ENCODE measurements at places on chromosomes 7 and 10.

DNA sequence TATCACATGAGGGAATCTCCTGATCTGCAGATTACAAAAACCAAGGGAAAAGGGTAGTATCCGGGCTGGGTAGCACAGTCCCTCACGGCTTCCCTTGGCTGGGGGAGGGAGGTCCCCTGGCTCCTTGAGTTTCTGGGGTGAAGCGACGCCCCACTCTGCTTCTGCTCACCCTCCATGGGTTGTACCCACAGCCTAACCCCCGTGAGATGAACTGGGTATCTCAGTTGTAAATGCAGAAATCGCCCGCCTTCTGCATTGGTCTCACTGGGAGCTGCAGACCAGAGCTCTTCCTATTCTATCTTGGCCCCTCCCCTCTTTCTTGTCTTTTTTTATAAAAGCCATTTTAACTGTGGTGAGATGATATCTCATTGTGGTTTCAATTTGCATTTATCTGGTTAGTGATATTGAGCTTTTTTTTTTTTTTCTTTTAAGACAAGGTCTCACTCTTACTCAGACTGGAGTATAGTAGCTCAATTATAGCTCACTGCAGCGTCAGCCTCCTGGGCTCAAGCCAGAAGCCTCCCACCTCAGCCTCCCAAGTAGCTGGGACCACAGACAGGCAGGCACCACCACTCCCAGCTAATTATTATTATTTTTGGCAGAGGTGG, 87.8 kb downstream of the ABCC2 start:
- peaks cover 7% of the 10 kb centered on the region for H3K4me1 ChIP-seq
- peak; percentile 96 for ATAC-seq
- peak overlapping the region; percentile 63 for H3K4me3 ChIP-seq
- H3K36me3 ChIP-seq: peaks cover 4% of the 10 kb centered on the region
- peak overlapping the region; percentile 69 for H3K27ac ChIP-seq
- peaks cover 68% of the 10 kb centered on the region for H3K27me3 ChIP-seq

DNA sequence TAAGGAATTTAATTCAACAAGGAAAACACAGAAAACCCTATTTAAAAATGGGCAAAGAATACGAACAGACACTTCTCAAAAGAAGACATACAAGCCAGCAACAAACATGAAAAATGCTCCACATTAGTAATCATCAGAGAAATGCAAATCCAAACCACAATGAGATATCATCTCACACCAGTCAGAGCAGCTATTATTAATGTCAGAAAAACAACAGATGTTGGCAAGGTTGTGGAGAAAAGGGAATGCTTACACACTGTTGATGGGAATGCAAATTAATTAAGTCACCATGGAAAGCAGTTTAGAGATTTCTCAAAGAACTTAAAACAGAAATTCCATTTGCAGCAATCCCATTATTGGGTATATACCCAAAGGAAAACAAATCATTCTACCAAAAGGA, 55.2 kb downstream of the GCC1 start:
- no peaks in the 10 kb centered on the region for H3K4me1 ChIP-seq
- no peaks in the 10 kb centered on the region for H3K36me3 ChIP-seq
- no peak overlapping the region for H3K4me3 ChIP-seq
- ATAC-seq: no peak
- H3K27me3 ChIP-seq: peaks cover 29% of the 10 kb centered on the region

DNA sequence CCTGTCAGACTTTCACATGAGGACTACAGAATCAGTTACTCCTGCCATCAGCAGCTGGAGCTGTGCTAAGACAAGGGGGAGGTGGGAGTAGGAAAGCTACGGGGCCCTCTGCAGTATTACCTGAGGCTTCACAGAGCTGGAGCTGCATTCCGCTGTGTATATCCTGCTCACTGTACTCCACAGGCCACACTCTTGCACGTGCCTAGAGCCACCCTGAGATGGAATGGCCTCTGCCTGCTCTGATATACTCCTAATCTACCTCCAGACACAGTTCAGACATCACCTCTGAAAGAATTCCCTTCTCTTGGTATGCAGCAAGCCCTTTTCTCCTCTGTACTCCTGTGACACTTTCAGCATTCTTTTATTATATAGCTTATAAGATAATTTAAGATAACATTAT, 34.8 kb downstream of the TRDMT1 start:
- ATAC-seq: no peak
- no peaks in the 10 kb centered on the region for H3K4me1 ChIP-seq
- H3K36me3 ChIP-seq: peaks cover 4% of the 10 kb centered on the region

GRCh38 chr10:44851881-44852280, 59.3 kb upstream of the TMEM72 start:
- no peaks in the 10 kb centered on the region for H3K27me3 ChIP-seq
- H3K4me1 ChIP-seq: no peaks in the 10 kb centered on the region
- no peaks in the 10 kb centered on the region for H3K36me3 ChIP-seq
- H3K27ac ChIP-seq: no peak overlapping the region
- H3K4me3 ChIP-seq: no peak overlapping the region
- no peak for ATAC-seq

- no peaks in the 10 kb centered on the region for H3K27me3 ChIP-seq
- ATAC-seq: no peak
- H3K27ac ChIP-seq: no peak overlapping the region
- no peak overlapping the region for H3K4me3 ChIP-seq
- no peaks in the 10 kb centered on the region for H3K4me1 ChIP-seq
- H3K36me3 ChIP-seq: peaks cover 49% of the 10 kb centered on the region
These were observed 26.3 kb downstream of the ENTPD7 start for GRCh38 chr10:99685597-99685967.

DNA sequence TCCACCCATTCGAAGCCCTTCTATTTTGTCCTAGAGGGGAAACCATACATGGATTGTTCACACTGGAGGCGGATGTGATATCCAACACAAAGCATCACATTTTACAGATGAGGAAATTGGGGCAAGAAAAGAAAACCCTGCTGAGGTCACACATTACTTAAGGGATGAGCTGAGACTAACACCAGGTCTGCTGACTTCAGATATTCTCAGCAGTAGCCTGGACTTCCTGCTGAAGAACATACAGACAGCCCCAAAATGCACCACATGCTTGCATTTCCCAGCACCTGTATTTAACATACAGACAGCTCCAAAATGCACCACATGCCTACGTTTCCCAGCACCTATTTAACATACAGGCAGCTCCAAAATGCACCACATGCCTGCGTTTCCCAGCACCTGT, 11.2 kb downstream of the GIMAP5 start:
- H3K27ac ChIP-seq: peak overlapping the region; percentile 91
- H3K27me3 ChIP-seq: no peaks in the 10 kb centered on the region
- H3K36me3 ChIP-seq: peaks cover 37% of the 10 kb centered on the region

DNA sequence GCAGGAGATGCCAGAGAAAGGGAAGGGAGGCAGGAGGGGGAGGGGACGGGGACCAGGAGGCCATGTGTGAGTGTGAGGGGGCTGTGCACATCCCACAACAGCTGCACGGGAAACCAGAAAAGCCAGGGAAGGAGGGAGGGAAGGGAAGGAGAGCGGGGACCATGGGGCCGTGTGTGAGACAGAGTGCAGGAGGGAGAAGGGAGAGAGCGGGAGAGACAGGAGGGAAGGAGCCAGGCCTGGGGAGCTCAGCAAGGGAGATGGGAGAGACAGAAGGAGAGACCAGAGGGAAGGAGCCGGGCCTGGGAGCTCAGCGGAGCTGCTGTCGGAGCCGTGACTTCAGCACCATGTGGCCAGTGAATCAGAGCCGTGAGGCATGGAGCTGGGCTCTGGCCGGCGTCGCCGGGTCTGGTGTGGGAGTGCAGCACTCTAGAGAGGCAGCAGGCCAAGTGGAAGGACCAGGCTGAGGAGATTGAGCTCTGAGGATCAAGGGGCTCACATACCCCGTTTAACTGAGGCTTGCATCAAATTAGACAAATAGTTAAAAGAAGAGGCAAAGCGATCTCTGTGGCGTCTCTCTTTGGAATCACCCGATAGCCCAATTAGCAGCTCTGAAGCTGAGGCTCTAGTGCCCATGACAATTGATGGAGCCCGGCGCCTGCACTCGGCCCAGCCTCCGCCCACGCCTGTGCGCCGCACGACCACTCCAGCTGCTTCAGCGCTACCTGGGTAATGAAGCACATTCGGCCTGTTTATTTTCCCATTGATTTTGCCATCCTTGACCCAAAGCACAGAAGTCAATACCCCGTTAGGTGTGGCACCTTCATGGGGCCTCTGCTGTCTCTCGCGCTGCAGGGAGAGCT, 150.4 kb downstream of the MAD1L1 start:
- ATAC-seq: no peak
- H3K4me1 ChIP-seq: peaks cover 5% of the 10 kb centered on the region
- no peaks in the 10 kb centered on the region for H3K27me3 ChIP-seq
- no peak overlapping the region for H3K27ac ChIP-seq
- no peak overlapping the region for H3K4me3 ChIP-seq

- no peak overlapping the region for H3K27ac ChIP-seq
- H3K4me1 ChIP-seq: no peaks in the 10 kb centered on the region
These were observed 359.9 kb downstream of the GLRX3 start for GRCh38 chr10:130495891-130496636.

All from activated T-helper 17 cell treated with anti-CD3 and anti-CD28 coated beads, Interleukin-2, amount 50 U/mL, for 72 hours (primary cell).